NCI-H1092 (cell line): ENCODE measurements at places on chromosomes 5 and 9.
A peak's percentile ranks its signal among the peaks of the same experiment; 100 is the strongest.

GRCh38 chr9:121439711-121440664, 59.7 kb downstream of the GGTA1 start:
- no peak for DNase-seq

DNA sequence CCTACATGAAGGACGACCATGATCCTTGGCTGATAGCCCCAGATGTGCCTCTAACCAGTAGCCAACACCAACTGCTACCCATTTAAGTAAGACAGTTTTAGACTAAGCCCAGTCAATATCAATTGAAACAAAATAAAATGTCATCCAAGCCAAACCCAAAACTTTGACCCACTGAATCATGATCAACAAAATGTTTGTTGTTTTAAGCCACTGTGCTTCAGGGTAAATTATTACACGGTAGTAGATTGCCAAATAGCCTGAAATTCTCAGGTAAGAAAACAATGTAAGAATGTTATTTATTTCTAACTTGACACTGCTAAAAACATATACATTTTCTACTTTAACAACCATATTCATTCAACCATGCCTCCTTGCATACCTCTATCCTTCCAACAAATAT, 105.5 kb upstream of the PAPPA start:
- no peak for DNase-seq

DNA sequence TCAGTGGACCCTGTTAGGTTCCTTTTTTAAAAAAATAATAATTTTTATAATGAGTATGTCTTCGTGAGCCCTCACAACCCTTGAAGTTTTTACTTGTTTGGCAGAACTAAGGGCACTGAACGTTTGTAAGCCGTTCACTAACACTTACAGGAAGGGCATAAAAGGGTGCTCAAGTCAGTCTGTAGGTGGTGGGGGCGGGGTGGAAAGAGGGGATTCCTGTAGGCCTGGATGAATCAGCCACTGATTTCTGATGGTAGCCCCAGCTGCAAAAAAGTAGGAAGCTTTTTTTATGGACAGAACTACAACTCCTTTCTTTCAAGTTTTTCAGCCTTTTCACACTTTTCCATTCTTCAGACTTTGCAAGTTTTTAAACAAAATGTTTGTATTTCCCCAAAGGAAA, 35.8 kb downstream of the PIK3R1 start:
- DNase-seq: no peak

- no peak for DNase-seq
These were observed 5.9 kb downstream of the SERINC5 start for GRCh38 chr5:80249901-80250300.

DNA sequence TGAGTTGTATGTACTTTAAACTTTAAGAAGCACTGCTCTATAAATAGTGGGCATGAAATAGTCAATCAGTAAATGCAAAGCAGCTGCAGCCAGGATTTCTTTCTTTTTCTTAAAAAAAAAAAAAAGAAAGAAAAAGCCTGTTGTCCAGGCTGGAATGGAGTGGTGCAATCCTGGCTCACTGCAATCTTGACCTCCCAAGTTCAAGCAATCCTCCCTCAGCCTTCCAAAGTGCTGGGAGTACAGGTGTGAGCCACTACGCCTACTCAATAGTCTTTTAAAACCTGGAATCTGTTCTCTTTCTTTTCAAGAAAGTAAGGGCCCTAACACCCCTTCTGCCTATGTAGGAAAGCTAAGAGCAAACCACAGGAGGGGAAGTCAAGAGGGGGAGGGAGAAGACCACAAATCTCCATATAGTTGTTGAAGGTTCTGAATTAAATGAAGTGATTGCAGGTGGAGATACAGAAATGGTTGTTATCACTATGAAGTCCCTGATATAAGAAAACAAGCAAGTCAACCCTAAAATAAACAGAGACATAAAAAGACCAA, 20.6 kb upstream of the TPD52L3 start:
- no peak for DNase-seq

DNA sequence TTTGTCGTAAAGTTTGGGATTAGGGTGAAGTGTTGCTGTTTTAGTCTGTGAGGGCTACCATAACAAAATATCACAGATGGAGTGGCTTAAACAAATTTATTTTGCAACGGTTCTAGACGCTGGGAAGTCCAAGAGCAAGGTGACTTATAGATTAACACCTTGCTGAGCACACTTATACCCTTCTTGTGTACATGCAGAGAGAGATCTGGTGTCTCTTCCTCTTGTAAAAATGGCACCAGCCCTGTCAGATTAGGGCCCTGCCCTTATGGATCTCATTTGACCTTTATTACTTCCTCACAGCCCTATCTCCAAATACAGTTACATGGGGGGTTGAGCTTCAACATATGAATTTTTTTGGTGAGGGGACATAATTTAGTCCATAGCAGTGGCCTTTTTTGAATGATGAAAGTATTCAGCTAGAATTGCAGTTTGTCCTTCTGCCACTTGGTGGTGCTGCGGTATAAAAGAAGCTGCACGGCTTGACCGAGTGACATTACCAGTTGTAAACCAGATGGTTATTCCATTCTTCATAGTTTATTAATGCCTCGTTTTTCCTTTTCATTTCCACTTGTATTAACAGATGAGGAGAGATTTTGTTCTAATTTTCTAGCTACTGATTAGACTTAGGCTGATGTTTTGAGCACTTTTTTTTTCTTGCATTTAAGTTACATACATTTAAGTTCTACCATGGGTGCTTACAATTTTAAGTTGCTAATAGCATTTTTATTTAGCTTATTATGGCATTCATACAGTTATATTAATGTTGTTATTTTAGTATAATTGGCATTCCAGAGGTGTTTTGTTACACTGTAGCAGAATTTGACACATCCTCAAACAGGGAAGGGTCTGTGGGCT, 19.4 kb downstream of the DCP2 start:
- DNase-seq: peak; percentile 36

- no peak for DNase-seq
These were observed 113.8 kb downstream of the MSX2 start for GRCh38 chr5:174837919-174838902.
